Left renal cortex interstitium (tissue), 4 donors: ENCODE measurements at places on chromosomes 4 and X. TPM values are rescaled to one million over a fixed set of nuclear protein-coding genes. Genes with fewer than 3 reads are reported as not detected.

- no peak for DNase-seq
Observed at GRCh38 chr4:53195815-53196661, 169.8 kb downstream of the SCFD2 start.

DNA sequence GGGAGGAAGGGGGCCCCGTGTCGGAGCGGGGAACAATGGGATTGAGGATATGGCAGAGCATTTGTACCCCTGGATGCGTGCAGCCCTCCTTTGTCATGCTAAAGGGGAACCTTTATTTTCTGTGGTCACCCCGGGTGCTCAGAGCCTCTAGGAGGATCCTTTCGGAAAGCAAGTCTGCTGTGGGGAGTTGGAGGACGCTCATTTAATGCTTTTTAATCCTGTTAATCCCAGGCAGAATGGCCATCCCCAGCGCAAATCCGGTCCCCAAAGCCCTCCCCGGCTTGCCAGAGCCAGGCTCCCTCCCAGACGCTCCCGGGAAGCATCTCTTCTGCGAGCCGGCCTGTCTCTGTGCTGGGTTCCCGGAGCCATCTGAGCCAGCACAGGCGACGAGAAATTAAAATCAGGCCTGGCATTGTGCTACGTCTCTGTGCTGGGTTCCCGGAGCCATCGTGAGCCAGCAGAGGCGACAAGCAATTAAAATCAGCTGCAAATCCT lies 113.2 kb upstream of the PPP2R3B start:
- no peak for DNase-seq

The PGM2 gene
- polyA plus RNA-seq, result 35.6 TPM

- peak; percentile 73 for DNase-seq
Observed at GRCh38 chr4:73259571-73260090, 1.0 kb upstream of the ANKRD17 start.

DNA sequence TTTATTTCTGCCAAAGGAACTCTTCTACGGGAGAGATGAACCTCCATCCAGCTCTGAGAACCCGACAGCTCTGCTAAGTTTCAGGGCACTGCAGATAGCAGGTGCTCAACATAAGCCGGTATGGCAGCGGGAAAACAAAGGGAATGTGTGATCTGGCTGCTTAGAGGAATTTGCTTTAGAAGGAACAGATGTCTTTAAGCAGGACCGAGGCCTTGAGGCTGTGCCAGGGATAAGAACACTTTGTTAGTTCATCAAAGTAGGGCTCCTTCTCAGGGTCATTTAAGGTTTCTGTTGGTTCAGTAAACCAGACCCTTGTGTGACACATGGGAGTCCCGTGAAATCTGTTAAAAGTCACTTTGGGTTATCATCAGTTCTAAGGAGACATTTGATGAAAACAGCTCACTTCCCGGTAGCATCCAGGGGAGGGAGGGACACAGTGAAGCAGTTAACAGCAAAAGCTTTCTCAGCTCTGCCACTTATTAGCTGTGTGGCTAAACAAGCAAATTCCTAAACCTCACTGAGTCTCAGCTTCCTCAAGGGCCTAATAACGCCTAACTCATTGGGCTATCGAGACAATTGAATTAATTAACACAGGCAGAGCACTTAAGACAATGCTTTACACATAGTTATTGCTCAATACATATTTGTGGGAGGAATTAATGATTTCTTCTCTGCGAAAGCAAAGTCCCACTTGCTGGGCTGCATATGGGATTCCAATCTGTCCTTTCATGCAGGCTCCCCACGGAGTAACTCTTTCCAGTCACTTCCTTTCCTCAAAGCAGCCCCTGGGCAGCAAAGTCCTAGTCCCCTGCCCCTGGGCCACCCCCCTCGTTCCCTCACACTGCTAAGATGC lies 2.9 kb upstream of the FTSJ1 start:
- DNase-seq, result no peak

DNA sequence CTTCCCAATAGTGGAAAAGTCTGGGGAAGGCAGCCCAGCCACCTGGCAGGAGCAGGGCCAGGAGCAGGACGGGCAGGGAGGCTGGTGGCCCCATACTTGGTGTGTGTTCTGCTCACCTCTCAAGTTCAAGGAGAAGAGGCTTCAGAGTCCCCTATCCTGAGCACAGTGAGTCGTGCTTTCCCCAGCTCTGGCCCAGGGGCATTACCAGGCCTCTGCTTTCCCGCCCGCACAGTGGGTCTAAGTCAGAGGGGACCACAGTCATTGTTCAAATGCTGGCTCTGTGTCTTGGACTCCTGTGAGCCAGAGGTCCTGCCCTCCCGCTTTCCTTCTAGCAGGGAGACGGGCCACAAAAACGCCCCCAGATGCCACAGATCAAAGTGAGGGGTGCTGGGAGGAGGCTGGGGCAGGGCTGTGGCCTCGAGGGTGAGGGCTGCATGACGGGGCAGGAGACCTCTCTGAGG lies 27.6 kb downstream of the HTRA3 start:
- DNase-seq, result no peak

The STPG2 gene
- polyA plus RNA-seq, result 0.58 TPM

GRCh38 chr4:62407534-62407933 lies 1207.4 kb downstream of the ADGRL3 start:
- DNase-seq, result no peak

DNA sequence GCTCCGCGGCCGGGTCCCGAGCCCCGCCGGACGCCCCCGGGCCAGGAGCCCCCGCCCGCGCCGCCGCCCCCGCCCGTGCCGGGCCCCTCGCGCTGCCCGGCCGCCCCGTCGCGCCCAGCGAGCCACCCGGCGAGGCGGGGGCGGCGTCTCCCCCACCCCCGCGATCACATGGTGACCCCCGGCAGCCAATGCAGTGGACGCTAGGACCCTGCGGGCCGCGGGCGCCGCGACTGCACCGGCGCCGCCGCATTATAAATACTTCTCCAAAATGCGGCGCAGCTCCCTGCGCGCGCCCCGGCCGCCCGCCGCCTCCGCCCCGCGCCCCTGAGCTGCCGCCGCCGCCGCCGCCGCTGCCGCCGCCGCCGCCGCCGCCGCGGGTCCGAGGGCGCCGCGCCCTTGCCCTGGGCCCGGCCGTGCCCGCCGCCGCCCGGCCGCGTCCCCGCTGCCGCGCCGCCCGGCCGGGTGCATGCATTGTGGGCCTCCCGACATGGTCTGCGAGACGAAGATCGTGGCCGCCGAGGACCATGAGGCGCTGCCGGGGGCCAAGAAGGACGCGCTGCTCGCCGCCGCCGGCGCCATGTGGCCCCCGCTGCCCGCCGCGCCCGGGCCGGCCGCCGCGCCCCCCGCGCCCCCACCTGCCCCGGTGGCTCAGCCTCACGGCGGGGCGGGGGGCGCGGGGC lies at the start of gene NAT8L:
NAT8L (plus strand) TSS at position 282 of the 680 bp plus-strand sequence; CDS start at position 467, 185 bp downstream.
- no peak for DNase-seq

The VCX3A gene
- polyA plus RNA-seq, result 0.17 TPM

DNA sequence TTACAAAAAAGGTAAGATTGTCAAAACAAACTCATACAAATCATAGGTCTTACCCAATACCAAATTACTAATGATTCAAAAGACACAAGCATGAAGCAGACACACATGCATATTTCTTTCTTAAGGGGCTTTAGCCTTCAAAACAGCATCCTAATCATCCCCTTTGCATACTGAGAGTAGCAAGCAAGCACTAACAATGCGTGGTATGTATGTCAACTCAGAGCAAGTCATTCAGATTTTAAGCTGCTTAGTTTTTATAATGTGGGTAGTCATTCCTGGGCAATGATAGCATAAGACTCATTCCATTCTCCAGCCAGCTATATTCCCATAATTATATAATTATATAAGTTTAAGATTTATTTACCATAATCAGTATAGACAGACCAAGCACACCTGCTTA lies 219.6 kb downstream of the DKK2 start:
- no peak for DNase-seq

The CCKAR gene
- not detected for polyA plus RNA-seq

DNA sequence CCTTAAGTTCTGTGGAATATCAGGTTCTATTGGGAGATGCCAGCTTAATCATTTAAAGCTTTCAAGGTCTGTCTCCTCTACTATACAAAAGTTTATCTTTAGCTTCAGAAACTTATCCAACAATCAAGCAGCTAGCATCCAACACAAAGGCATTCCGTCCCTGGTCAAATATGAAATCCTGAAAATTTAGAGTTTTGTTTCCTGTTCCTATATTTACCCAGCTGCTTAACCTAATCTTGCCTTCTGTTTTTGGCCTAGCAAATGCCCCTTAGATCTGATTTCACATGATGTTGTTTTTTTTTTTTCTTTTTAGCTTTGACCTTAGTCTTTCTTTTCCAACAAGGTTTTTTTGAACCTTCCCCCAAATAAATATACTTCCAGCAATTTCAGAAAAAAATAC lies 33.8 kb downstream of the FAM13A start:
- no peak for DNase-seq

The PAGE2 gene
- polyA plus RNA-seq, result not detected

GRCh38 chrX:63350941-63351616 lies at the start of gene SPIN4:
Gene SPIN4, minus strand, starts transcription at chrX:63351332. Its CDS starts 513 bp downstream, at chrX:63350819.
- DNase-seq, result peak; percentile 74

DNA sequence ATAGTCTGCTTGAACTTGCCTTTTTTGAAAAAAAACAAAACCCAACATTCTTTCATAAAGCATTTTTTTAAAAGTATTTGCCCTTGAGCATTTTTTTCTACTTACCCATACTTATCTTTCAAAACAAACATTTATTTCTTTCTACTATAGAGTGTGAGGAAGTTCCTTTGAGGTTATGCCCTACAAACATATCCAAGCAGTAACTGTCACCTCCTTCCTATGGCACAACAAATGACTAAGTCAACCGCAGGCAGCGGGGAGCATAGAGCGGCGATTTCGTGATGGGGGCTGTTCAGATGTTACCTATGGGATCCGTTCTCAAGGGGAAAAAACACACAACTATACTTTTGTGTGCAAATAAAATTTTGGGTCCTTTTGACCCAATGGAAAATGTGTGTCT lies 19.4 kb downstream of the SPRY1 start:
- no peak for DNase-seq

GRCh38 chr4:123836851-123837595 lies 440.4 kb downstream of the SPRY1 start:
- no peak for DNase-seq

The GABRB1 gene
- polyA plus RNA-seq, result 0.78 TPM

The AFF2 gene
- 5.0 TPM for polyA plus RNA-seq

GRCh38 chr4:139651282-139652194 lies 14.1 kb upstream of the MGST2 start:
- DNase-seq, result no peak

The PPP2R2C gene
- polyA plus RNA-seq, result 0.35 TPM

- no peak for DNase-seq
Observed at GRCh38 chr4:139641218-139641617, 24.4 kb upstream of the MGST2 start.

- no peak for DNase-seq
Observed at GRCh38 chr4:91092398-91092980, 965.3 kb downstream of the CCSER1 start.

The SPIN2A gene
- polyA plus RNA-seq, result 5.2 TPM

DNA sequence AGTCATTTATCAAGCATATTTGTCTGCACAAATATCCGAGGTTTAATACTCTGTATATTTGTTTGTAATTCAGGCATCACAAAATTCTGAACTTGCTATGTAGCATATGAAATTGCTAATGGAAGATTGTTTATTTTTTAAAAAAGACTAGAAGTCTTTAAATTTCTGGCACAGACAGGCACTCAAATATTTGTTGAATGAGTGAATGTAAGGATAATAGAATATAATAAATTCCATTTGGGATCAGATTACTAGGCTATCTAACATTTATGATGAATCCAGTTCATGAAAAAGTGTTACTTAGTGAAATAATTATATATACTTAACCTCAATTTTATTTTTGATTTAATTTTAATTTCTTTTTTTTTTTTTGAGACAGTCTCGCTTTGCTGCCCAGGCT lies 30.4 kb upstream of the TEC start:
- DNase-seq, result no peak

- DNase-seq, result no peak
Observed at GRCh38 chrX:107454302-107454701, 4.8 kb downstream of the FRMPD3 start.

GRCh38 chr4:111689214-111689613 lies 456.0 kb upstream of the FAM241A start:
- no peak for DNase-seq

The GRIA3 gene
- 2.3 TPM for polyA plus RNA-seq

The TMEM154 gene
- polyA plus RNA-seq, result 1.5 TPM

DNA sequence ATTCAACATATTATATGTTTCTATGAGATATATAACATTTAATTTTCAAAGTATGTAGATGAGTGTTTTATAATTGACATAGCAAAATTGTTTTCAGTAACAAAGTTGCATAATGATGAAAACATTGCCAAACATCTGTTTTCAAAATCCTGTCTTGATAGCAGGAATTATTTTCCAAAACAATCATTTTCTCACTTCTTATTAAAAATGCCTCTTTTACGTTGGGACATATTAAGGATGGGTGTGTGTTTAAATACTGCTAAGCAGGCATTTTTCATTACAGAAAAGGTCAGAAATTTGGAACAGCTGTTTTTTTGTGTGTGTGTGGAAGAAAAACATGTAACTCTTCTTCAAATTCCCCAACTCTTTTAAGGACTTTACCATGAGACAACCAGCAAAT lies 452.0 kb downstream of the SPRY1 start:
- DNase-seq, result no peak

DNA sequence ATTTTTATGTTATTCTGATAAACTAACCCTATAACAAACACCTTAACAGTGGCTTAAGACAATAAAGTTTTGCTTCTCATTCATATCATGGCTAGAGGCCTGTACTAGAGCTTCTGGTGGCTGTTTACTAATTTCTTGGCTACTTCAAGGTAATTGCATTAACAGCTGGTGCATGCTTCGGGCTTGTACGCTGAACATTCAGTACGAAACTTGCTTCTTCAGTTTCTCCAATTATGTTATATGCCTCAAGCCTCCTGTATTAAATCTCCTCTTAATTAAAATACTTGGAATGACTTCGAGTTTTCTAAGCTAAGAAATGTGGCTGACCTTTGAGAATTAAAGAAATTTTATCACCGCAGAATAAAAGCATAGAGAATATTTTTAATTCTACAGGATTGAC lies 138.9 kb upstream of the TRAM1L1 start:
- DNase-seq, result no peak

The TMEM156 gene
- polyA plus RNA-seq, result 4.1 TPM

DNA sequence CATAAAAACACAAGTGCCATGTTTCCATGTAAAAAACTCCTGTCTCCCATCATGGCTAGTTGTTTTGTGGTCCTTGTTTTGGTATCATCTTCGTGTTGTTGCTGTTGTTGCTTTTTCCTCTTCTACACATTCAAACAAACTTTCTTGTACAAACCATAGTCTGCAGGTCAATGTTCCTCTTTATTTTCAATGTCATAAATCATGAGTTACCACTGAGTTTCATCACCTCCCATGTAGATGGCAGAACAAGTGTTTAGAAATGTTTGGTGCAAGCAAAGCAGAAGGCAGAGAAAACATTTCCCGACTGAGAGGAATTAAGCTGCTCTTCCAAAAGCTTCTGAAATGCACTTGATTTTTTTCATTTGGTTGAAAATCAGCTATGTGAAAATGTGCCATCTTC lies 166.0 kb downstream of the ANTXR2 start:
- no peak for DNase-seq

DNA sequence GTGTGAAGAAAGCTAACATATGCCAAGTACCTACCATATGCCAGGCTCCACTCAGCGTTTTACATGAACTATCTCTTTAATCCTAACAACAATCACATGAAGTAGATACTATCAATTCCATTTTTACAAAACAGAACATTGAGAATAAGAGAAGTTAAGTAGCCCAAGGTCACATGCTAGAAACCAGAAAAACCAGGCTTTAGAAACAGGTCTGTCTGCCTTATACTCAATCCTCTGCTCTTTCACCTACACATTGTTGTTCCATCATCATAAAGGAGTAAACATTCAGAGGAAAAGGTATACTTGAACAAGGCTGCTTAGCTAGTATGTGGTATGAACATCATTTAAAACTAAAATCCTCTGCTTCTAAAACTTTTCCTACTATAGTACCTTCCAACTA lies 42.1 kb downstream of the WDFY3 start:
- no peak for DNase-seq

The GAGE2A gene
- not detected for polyA plus RNA-seq

The AMTN gene
- polyA plus RNA-seq, result not detected
